ENCODE measurements at places on chromosomes 4 and X.

- no peak for DNase-seq
These were observed 474.7 kb downstream of the TRIML1 start for GRCh38 chr4:188613976-188614375.

- no peak for DNase-seq
These were observed 95.0 kb upstream of the SLC34A2 start for GRCh38 chr4:25560605-25561004.

GRCh38 chr4:121073672-121074381 is 1.5 kb upstream of the NDNF start:
- DNase-seq, result no peak

GRCh38 chr4:41135801-41136200 is 78.5 kb downstream of the APBB2 start:
- no peak for DNase-seq

- no peak for DNase-seq
These were observed 119.7 kb downstream of the PCDH7 start for GRCh38 chr4:30839583-30840520.

GRCh38 chr4:105474099-105474518 is 247 bp upstream of the PPA2 start:
- DNase-seq, result peak; percentile 76

DNA sequence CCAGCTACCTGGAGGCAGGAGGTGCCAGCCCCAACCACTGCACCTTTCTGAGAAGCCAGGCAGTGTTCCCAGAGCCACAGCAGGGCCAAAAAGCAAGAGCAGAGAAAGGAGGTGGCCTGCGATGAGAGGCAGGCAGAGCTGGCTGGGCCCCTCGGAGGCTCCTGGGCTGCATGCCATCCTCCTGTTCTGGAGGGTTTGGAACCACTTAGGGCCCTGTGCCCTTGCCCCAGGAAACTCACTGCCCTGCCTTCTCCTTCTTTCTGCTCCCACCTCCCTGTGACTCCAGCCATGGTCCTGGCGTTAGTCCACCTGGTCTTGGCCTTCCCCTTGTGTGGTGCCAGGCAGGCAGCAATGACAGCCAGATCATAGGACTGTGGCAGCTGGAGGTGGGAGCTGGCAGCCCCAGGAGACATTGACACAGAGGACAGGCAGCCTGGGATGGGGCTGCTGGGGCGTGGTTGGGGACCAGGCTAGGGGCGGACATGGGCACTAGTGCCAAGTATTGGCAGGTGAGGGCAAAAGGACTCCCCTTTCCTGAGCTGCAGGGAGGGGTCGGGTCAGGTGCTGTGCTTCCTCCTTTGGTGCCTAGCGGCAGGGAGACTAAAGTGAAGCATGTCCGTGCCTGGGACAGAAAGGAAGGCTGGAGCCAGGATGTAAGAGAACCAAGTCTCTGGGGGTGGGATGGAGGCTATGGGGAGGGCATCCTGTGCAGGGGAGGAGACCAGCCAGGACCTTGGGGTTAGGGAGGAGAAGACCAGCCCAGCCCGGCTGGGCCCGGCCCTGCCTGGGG is 1.4 kb downstream of the APLN start:
- DNase-seq, result no peak

- no peak for DNase-seq
These were observed 904.8 kb downstream of the PDHA2 start for GRCh38 chr4:96744676-96745075.

DNA sequence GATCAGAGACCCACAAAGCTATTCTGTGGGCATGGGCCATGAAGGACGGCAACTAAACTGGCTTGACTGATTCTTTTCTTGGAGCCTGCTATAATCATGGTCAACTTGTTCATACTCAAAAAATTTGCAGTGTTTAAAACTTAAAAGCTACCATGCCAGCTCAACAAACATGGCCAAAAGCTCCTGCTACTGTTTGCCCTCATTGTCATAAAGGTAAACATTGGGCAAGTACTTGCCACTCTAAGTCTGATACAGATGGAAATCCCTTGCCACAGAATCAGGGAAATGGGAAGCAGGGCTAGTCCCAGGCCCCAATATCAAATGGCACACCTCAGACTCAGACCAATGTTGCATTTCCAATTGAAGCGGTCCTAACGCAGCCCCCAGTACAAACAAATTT is 20.4 kb downstream of the UGT2B11 start:
- no peak for DNase-seq

- no peak for DNase-seq
These were observed 73.6 kb downstream of the PALLD start for GRCh38 chr4:168570466-168570865.

- DNase-seq, result no peak
These were observed 76.0 kb downstream of the NAT8L start for GRCh38 chr4:2135083-2135482.

- DNase-seq, result no peak
These were observed 38.2 kb upstream of the UXT start for GRCh38 chrX:47697181-47697580.

DNA sequence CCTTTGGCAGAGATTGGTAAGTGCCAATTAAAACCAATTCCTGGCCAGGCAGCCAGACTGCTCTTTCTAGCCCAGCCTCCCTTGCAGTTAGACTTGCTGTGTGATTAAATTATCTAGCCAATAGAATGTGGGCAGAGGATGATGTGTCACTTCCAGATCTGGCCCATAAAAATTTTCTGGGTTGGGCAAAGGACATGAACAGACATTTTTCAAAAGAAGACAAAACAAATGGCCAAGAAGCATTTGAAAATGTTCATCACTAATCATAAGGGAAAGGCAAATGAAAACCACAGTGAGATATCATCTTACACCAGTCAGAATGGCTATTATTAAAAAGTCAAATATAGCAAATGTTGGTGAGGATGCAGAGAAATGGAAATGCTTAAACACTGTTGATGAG is 71.4 kb upstream of the STIM2 start:
- DNase-seq, result no peak

DNA sequence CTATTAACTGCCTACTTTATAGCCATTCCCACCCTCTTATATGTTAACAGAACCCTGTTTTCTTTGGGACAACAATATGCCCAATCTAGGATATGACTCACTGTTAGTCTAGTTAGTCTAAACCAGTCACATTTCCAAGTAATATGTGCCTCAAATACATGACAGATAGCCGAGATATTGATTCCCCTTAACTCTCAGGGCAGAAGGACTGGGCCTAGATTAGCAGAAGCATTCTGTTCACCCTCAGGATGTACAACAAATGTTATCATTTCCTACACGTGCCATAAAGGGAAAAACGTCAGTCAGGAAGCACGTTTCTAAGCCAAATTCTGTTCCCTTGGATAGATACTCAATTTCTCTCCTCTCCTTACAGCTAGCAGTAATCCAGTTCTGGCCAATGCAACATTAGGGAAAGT is 114.1 kb downstream of the SLC10A7 start:
- no peak for DNase-seq

- no peak for DNase-seq
These were observed 44.3 kb upstream of the GALNT7 start for GRCh38 chr4:173124209-173124865.

DNA sequence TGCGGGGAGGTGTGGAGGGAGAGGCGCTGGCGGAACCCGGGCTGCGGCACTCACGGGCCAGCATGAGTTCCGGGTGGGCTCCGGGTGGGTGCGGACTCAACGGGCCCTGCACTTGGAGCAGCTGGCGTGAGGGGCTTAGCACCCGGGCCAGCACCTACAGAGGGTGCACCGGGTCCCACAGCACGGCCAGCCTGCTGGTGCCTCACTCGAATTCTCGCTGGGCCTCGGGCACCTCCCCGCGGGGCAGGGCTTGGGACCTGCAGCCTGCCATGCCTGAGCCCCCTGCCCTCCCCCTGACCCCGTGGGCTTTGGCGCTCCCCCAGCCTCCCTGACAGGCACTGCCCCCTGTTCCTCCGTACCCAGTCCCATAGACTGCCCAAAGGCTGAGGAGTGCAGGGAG is 10.8 kb upstream of the CAMK2D start:
- no peak for DNase-seq

DNA sequence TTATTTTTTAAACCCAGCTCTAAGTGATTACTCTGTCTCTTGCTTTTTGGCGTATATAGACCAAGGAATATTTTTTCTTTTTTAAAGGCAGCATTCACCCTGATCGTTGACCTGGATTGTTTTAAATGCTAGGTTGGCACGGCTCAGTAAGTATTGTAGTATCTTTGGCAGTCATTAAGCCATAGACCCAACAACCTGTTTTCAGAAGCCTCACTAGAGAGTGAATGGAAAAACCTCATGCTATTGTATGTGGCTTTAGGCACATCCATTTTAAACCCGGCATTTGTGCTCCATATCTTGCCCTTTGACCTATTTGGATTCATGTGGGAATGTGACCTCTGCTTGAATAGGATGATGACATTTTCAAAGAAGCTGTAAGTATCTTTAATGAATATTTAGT is 183.9 kb downstream of the SNCA start:
- no peak for DNase-seq
